Fibroblast of the aortic adventitia (primary cell): ENCODE measurements at places on chromosomes 11 and 22.

GRCh38 chr11:34313099-34313517 is 44.7 kb downstream of the ABTB2 start:
- DNase-seq: no peak

- DNase-seq: no peak
Measured at GRCh38 chr11:68966894-68967780, 13.6 kb downstream of the MRGPRD start.

- no peak for DNase-seq
Measured at GRCh38 chr11:18371279-18371678, 23.1 kb upstream of the LDHA start.

- no peak for DNase-seq
Measured at GRCh38 chr11:1630271-1630670, 696 bp downstream of the KRTAP5-5 start.

DNA sequence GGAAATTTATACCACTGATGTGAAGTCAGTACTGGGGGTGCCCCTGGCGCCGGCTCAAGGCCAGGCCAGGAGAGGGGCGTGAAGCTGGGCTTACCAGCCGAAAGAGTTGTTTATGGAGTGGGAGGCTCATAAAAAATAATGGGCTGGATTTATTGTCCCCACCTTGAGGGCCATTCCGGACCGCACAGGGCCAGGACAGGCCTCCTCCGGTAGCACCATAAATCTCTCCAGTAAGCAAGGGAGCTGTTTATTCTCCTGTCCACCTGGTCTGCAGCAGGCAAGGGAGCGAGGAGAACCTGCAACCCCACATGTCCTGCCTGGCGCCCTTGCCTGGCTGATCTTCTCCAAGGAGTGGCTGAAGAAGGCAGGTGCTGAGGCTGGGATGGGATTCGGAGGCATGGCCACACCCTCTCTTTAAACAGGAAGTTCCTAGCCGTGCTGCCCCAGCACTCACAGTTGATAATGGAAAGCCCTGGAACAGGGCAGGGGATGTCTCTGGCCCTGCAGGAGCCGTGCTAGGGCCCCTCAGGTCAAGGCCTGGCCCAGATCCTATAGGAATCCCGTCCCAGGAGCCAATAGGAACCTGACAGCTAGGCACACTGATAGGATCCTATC is 65.1 kb downstream of the SCUBE1 start:
- no peak for DNase-seq

- no peak for DNase-seq
Measured at GRCh38 chr11:70358753-70359152, 39.6 kb upstream of the CTTN start.

- DNase-seq: no peak
Measured at GRCh38 chr22:39927544-39927943, 26.7 kb downstream of the GRAP2 start.
